Activated T-cell treated with anti-CD3 and anti-CD28 coated beads, Interleukin-2, amount 50 U/mL, for 1 hour (primary cell): ENCODE measurements at places on chromosomes 11 and 22.
A peak's percentile ranks its signal among the peaks of the same experiment; 100 is the strongest.

DNA sequence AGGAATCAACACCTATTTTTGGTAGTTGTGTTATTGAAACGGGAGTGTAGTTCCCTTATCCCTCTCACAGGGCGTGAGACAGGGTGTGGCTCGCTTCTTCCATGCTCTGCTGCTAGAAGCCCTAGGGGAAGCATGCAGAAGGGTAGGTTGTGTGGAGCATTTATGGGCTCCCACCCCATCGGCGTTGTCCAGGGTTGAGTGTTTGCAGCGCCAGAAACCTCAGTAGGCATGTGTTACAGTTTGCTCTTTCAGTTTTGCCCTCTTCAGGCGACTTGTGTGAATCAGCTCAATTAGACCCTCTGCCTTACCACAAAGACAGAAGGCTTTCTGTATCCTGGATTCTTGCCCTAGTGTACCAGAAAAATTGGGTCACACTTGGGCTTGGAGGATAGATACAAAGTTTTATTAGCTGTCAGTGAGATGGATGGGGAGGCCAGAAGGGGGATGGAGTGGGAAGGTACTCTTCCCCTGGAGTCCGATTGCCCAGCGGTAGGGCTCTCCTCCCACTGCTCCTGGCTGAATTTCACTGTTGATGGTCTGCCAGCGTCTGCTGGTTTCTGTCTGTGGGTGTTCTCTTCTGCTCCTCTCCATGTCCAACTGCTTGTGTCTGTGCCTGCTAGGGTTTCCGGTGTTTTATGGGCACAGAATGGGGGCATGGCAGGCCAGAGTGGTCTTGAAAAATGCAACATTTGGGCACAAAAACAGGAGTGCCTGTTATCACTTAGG, 358.3 kb upstream of the CTSC start:
- no peak for DNase-seq

- peak; percentile 39 for DNase-seq
Observed at GRCh38 chr11:47524291-47524874, 28.5 kb downstream of the CELF1 start.

DNA sequence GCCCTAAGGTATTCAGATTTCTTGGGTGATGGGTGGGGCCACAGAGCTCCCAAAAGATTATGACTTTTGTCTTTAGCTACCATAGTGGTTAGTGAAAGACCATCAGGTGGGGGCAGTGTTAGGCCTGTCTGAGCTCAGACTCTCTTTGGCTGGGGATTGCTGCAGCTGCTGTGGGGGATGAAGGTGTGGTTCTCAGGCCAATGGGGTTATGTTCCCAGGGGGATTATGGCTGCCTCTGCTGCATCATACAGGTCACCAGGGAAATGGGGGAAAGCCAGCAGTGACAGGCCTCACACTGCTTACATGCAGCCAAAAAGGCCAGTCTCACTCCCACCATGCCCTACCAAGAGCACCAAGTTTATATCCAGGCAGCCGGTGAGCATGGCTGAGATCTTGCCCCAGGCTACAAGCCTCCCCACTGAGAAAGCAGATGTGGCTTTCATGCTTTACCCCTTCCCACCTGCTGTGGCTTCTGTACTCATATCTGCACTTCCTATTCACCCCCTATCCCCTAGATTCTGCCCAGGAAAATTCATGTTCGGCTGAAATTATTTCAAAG, 24.8 kb downstream of the CNTF start:
- no peak for DNase-seq

DNA sequence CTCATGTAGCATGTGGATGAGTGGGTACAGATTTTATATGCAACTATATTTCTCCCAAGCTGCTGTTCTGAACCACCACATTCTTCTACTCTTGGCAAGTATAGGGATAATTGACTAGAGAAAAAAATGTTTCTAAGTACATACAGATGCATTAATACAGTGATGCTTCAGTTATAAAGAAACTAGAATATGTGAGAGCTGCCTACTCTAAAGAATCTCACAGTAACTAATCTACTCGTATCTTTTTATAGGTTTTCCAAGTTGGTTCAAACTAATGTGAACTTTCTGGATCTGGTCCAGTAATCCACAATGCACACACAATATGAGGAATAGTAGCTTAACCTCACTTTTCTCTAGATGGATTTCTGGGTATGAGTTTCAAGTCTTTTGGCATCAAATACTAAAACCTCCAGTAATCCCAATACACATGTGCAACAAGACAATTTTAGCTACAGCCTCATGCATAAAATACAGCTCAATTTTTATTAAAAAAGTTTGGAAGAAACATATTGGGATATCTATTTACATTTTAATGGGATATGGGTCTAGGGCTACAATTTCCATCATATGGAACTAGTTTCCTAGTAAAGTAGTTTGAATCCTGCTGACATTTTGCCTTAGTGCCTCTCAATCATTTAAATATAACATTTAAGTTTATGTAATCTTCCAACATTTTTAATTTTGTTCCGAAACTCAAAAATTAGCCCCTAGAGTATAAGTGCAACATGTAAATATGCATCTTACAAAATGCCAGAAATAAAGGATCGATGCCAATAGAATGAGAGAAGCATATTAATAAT, 2209.7 kb downstream of the LRRC4C start:
- DNase-seq: no peak

- no peak for DNase-seq
Observed at GRCh38 chr22:29917052-29917902, 34.3 kb downstream of the MTMR3 start.

- DNase-seq: no peak
Observed at GRCh38 chr11:12286606-12287005, 90.8 kb upstream of the PARVA start.

- DNase-seq: peak; percentile 79
Observed at GRCh38 chr11:47766509-47767227, 473 bp downstream of the FNBP4 start.

DNA sequence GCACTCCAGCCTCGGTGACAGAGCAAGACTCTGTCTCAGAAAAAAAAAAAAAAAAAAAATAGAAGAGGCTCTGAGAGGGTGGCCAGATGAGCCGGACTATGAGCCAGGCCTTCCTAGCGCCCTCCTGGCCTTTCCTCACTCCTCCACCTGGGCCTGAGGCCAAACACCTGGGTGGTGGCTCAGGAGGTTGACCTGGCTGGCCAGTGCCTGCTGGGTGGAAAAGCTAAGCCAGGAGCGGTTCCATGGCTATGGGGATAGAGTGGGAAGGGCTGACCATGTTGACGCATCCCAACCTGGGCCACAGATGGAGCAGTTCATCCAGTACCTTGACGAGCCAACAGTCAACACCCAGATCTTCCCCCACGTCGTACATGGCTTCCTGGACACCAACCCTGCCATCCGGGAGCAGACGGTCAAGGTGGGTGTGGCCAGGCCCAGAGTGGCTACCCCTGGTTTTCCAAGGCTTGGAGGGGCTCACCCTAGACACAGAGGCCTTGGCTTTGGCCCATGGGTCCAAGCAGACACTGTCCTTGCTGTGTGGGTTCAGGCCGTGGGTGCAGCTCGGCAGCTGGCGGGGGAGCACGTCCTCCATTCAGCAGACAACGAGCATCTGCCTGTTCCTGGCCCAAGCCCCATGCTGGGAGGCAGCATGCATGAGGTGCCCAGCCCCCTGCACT, 7.6 kb downstream of the SCYL1 start:
- no peak for DNase-seq

DNA sequence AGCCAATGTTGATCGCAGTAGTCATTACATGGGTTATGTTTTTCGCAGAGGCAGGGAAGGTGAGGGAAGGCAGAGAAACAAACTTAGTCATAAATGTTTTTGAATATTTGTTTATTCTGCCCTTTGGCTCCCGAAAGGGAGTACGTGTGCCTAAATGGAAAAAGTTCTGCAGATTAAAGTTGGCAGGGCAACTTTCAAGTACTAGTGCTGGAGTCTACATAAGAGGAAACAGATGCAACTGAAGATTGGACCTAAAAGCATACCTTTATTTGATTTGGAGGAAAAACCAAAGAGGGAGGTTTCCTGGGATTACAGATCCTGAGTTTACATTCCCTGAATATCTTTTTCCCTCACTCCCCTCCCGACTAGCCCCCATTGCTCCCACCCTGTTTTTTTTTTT, 5.7 kb downstream of the HSD17B12 start:
- no peak for DNase-seq

DNA sequence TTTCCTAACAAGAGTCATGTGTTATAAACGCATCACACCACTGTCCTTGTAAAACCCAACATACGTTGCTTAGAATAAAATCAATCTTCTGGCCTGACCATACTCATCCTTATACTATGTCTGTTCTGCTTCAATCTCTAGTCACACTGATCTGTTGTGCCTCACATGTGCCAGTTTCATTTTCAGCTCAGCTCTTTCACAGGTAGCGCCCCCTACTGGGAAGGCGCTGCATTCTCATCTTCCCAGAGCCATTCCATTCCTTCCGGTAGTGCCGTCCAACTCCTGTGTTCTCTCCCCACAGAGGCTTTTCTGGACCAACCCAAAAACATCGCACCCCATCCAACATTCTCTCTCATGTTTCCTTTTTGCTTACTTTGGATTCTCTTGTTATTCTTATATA, 22.2 kb downstream of the CASP5 start:
- peak; percentile 55 for DNase-seq

DNA sequence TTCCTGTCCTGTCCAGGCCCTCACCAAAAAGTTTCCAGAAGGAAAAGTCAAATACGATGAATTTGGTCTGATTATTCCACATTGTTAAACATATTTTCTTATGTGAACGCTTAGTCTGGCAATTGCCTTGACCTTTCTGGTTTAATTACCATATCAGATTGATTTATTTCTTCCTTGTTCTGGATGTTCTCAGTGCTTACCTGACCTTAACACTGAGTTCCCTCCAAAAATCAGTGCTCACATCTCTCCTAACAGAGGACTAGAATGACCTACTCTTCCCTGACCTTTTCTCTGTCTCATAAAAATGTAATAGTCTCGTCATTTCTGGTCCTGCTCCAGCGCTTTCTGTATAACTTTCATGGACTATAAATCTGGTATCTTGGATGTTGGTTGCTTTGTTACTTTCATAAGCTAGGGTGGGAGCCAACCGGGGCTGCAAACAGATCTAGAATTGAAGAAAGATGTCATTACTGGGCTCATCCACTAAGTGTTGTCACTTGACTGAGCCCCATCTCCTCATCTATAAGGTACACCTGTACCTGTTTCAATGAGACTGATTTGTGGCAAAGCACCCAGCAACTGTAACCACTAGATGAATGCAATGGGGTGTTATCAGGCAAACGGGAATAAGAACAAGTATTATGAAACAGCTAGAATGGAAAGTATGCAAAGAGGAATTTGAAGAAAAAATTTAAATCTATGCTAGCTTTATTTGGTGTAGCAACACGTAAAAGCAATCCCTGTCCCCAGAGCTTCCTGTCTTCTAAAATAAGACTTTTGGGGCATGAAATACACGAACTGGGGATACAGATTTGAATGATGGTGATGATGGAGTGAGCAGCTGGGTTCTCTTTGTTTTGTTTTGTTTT, 2.4 kb downstream of the FADS2 start:
- no peak for DNase-seq

GRCh38 chr22:45507798-45508197, 5.1 kb downstream of the FBLN1 start:
- DNase-seq: no peak

DNA sequence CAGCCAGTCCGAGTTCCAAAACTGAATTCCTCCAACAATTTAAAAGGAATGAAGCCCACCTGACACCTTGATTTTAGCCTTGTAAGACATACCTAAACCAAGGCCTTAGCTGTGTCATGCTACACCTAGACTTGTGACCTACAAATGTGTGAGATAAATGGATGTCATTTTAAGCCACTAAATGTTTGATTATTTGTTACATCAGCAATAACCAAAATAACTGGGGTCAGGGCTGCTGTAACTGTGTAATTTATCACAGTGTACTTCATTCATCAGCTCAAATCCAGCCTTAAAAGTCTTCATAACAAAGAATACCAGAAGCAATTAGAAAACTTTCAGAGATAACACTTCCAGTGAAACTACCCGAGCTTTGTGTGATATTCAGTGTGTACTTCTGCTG, 673.0 kb upstream of the ANO3 start:
- no peak for DNase-seq
